Right ventricle myocardium superior (tissue), 1 donor: ENCODE measurements at places on chromosomes 7 and 10. TPM values are rescaled to one million over a fixed set of nuclear protein-coding genes. Genes with fewer than 3 reads are reported as not detected.

CHAT gene
- total RNA-seq = not detected

DNA sequence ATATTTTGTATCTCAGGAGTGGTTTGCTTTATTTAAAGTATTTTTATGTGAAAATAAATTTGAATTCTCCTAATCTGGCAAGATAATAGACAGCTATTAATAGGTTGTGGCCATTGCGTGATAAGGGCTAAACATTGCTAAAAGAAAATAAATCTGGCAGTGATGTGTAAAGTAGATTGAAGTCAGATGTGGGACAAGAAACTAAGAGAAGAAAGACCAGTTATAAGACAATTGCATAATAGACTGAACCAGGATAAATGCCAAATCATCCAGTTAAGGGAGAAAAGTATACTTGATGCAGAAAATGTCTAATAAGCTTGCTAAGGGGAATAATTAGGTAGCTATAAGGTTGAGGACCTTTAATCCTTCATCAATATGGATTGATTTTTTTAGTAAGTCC, 197.5 kb upstream of the CSTF2T start:
- no peak for DNase-seq

DNA sequence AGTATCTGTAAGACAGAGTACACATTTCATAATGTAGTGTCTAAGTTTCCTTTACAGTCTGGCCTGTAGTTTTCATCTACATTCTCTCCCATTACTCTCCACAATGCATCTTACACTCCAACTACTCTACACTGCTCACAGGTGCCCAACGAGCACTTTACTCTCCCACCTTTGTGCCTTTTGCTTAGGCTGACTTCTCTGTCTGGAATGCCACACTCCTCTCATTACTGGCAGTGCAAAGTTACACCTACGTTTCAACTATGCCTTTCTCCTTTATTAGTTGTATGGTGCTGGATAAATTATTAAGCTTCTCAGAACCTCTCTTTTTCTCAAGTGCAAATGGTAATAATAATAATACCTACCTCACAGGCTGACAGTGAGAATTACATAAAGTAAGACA, 70.5 kb downstream of the RNLS start:
- no peak for DNase-seq

YAE1 gene
- total RNA-seq = 14.6 TPM

- no peak for DNase-seq
Measured at GRCh38 chr10:18196806-18197550, 56.8 kb downstream of the CACNB2 start.

DNA sequence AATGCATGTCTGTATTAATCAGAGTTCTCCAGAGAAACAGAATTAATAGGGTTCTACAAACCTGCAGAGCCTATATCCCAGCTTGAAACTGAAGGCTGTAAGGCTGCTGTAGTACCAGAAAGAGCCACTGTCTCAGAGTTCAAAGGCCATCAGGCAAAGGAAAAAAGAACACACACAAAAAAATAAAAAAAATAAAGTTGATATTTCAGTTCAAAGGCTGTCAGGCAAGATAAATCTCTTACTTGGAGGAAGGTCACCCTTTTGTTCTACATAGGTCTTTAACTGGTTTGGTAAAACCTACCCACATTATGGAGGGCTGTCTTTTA, 12.0 kb upstream of the TMEM26 start:
- DNase-seq = no peak
